ENCODE measurements at places on chromosomes 1 and 21. TPM values are rescaled to one million over a fixed set of nuclear protein-coding genes. Genes with fewer than 3 reads are reported as not detected.

GRCh38 chr1:149844101-149844500 lies 55.3 kb upstream of the BOLA1 start:
- peaks cover 36% of the 10 kb centered on the region for H3K4me1 ChIP-seq
- H3K36me3 ChIP-seq = peaks cover 14% of the 10 kb centered on the region
- peak overlapping the region; percentile 91 for H3K4me3 ChIP-seq
- H3K27me3 ChIP-seq = no peaks in the 10 kb centered on the region
- peak overlapping the region; percentile 90 for H3K27ac ChIP-seq

- peaks cover 14% of the 10 kb centered on the region for H3K4me1 ChIP-seq
- no peaks in the 10 kb centered on the region for H3K36me3 ChIP-seq
- no peaks in the 10 kb centered on the region for H3K27me3 ChIP-seq
- H3K27ac ChIP-seq = peak overlapping the region; percentile 71
These were observed 43.3 kb downstream of the PTPRC start for GRCh38 chr1:198681831-198682759.

The GNG12 gene
- total RNA-seq = 17.9 TPM

GRCh38 chr1:211843018-211843417 lies 12.5 kb upstream of the LPGAT1 start:
- no peak overlapping the region for H3K27ac ChIP-seq
- no peak overlapping the region for H3K4me3 ChIP-seq
- peaks cover 3% of the 10 kb centered on the region for H3K27me3 ChIP-seq
- no peak for DNase-seq

The ASPM gene
- total RNA-seq = 38.6 TPM

The RRP15 gene
- 20.2 TPM for total RNA-seq

The NOTCH2 gene
- total RNA-seq = 142 TPM

DNA sequence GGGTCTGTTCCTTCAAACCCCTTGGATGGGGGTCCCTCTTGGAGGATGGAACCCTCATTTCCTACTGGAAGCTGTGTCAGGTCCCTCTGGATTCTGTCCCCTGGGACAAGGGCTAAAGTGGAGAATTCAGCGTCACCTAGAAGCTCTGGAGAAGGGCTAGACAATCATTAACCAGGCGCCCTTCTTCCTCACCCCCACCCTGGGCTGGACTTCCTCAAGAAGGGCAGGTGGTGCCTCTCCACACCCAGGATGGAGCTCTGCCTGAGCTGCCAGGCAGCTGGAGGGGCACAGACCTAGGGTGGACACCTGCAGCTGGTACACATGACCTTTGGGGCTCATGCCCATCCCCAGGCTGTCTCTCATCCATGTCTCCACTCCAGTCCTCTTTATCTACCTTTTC lies 3.6 kb downstream of the CELF3 start:
- H3K4me3 ChIP-seq = no peak overlapping the region
- DNase-seq = no peak
- no peak overlapping the region for H3K27ac ChIP-seq
- peaks cover 42% of the 10 kb centered on the region for H3K27me3 ChIP-seq
- peaks cover 13% of the 10 kb centered on the region for H3K4me1 ChIP-seq

The SPRR2B gene
- total RNA-seq = not detected

- no peaks in the 10 kb centered on the region for H3K27me3 ChIP-seq
- DNase-seq = no peak
- peaks cover 9% of the 10 kb centered on the region for H3K4me1 ChIP-seq
- peaks cover 4% of the 10 kb centered on the region for H3K36me3 ChIP-seq
- H3K4me3 ChIP-seq = no peak overlapping the region
These were observed 923.2 kb downstream of the LTN1 start for GRCh38 chr21:28069450-28069923.

GRCh38 chr1:119731060-119731459 lies 19.3 kb downstream of the PHGDH start:
- H3K36me3 ChIP-seq = peaks cover 29% of the 10 kb centered on the region
- no peaks in the 10 kb centered on the region for H3K27me3 ChIP-seq
- no peak overlapping the region for H3K4me3 ChIP-seq
- peaks cover 4% of the 10 kb centered on the region for H3K4me1 ChIP-seq
- no peak for DNase-seq

The OBSCN gene
- total RNA-seq = 17.2 TPM

GRCh38 chr1:150141452-150141851 lies 8.3 kb upstream of the PLEKHO1 start:
- H3K27me3 ChIP-seq = no peaks in the 10 kb centered on the region
- H3K4me1 ChIP-seq = peaks cover 4% of the 10 kb centered on the region
- peaks cover 4% of the 10 kb centered on the region for H3K36me3 ChIP-seq
- DNase-seq = no peak
- no peak overlapping the region for H3K27ac ChIP-seq

- H3K27me3 ChIP-seq = no peaks in the 10 kb centered on the region
- no peak overlapping the region for H3K4me3 ChIP-seq
- H3K36me3 ChIP-seq = peaks cover 8% of the 10 kb centered on the region
- H3K4me1 ChIP-seq = peaks cover 18% of the 10 kb centered on the region
- no peak for DNase-seq
These were observed 136.3 kb upstream of the SLC44A3 start for GRCh38 chr1:94683886-94684285.

DNA sequence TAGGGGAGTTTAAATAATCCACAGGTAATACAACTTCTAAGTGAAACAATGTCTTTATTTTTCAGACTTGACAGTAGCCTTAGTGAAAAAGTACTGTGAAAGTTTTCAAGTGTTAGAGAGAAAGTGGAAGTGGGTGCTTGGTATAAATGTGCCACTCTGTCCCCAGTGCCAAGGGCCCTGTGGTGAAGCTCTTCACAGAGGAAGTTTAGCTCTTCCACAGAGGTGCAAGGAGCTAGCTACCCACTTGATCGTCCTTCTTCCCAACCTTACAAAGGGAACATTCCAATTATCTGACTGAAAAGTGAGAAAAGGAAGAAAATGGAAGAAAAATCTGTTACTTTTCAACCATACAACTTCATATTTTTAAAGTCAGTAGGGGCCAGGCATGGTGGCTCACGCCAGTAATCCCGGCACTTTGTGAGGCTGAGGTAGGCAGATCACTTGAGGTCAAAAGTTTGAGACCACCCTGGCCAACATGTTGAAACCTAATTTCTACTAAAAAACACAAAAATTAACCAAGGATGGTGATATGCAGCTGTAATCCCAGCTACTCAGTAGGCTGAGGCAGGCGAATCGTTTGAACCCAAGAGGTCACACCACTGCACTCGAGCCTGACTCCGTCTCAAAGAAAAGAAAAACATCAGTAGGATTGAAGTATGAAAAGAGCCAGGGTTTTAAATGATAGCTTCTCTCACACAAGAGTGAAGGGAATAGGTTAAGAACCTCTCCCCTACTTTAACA lies 41.0 kb upstream of the PTPRC start:
- H3K27me3 ChIP-seq = no peaks in the 10 kb centered on the region
- H3K4me1 ChIP-seq = no peaks in the 10 kb centered on the region
- H3K36me3 ChIP-seq = no peaks in the 10 kb centered on the region
- H3K4me3 ChIP-seq = no peak overlapping the region
- H3K27ac ChIP-seq = no peak overlapping the region

The LCE2C gene
- not detected for total RNA-seq

GRCh38 chr1:180836449-180836848 lies 76.2 kb upstream of the KIAA1614 start:
- H3K4me3 ChIP-seq = no peak overlapping the region
- H3K4me1 ChIP-seq = peaks cover 17% of the 10 kb centered on the region
- H3K27me3 ChIP-seq = no peaks in the 10 kb centered on the region
- H3K27ac ChIP-seq = no peak overlapping the region

DNA sequence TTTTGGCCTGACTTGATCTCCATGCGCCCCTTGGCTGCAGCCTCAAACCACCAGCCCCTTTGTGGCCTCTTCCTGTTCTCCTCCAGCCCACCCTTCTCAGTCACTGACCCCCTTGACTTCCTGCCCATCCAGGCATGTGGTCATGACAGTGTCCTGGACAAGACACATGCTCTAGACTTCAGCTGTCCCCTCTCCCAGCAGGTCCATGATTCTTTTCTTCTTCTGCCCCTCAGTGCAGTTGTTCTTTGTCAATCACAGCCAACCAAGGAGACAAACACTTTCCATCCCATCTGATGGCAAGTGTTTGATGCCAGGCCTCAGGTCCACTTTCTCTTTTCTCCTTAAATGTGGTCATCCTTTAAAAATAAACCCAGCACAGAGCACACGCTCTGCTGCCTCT lies 49.7 kb downstream of the SYT6 start:
- peaks cover 19% of the 10 kb centered on the region for H3K27me3 ChIP-seq
- peaks cover 18% of the 10 kb centered on the region for H3K4me1 ChIP-seq
- no peak overlapping the region for H3K27ac ChIP-seq
- no peaks in the 10 kb centered on the region for H3K36me3 ChIP-seq
- H3K4me3 ChIP-seq = no peak overlapping the region

The ZNF670 gene
- total RNA-seq = 8.5 TPM

GRCh38 chr1:37478890-37479254 lies 4.5 kb downstream of the ZC3H12A start:
- no peak for DNase-seq
- H3K4me1 ChIP-seq = peaks cover 9% of the 10 kb centered on the region
- H3K27ac ChIP-seq = peak overlapping the region; percentile 90
- H3K36me3 ChIP-seq = no peaks in the 10 kb centered on the region

DNA sequence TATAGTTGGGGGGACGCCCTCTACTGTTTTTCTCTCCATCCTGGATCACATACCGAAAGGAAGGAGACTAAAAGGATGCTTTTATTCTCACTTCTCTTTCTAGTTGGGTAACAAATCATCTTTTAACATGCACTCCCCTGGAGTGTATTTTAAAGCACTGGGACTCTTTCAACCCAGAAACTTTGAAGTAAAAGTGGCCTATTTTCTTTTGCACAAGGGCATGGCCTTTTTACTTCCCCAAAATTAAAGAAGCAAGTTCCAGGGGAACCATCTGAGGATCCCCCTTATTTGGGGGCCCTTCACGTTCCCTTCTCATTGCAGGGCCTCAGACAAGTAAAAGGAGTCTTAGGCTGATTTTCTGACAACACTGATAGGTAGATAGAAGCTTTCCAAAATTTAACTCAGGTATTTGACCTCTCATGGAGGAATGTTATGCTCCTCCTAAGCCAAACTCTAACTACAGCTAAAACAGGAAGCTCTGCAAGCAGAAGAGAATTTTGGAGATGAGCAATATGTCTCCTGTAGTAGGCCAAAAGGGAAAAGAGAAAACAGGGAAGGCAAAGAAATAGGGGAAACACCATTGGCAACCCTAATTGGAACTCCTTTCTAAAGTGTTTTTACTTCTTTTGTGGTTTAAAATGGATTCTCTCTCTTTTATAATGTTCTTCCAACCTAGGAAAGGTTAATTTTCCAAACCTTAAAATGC lies 8.9 kb upstream of the CD46 start:
- H3K27me3 ChIP-seq = no peaks in the 10 kb centered on the region
- H3K4me3 ChIP-seq = no peak overlapping the region
- H3K27ac ChIP-seq = no peak overlapping the region
- peaks cover 5% of the 10 kb centered on the region for H3K4me1 ChIP-seq

The S100A14 gene
- total RNA-seq = 266 TPM

- H3K36me3 ChIP-seq = no peaks in the 10 kb centered on the region
- no peaks in the 10 kb centered on the region for H3K27me3 ChIP-seq
- DNase-seq = no peak
- no peak overlapping the region for H3K4me3 ChIP-seq
- H3K27ac ChIP-seq = no peak overlapping the region
These were observed 1873.5 kb downstream of the NCAM2 start for GRCh38 chr21:22871692-22872091.

GRCh38 chr1:19738076-19738475 lies 61.6 kb downstream of the TMCO4 start:
- no peak overlapping the region for H3K4me3 ChIP-seq
- DNase-seq = no peak
- no peak overlapping the region for H3K27ac ChIP-seq

GRCh38 chr1:74197657-74198552 lies at the start of the genes FPGT and LRRIQ3:
Gene FPGT (plus strand): TSS chr1:74198242. CDS start chr1:74198279, 37 bp downstream.
Gene LRRIQ3 (minus strand): TSS chr1:74198176. CDS start chr1:74183684, 14,492 bp downstream.
- no peaks in the 10 kb centered on the region for H3K36me3 ChIP-seq
- peak within 1 kb of the TSS; percentile 95 for H3K27ac ChIP-seq
- peak; percentile 94 for DNase-seq

GRCh38 chr21:23725576-23725975 lies 1881.7 kb downstream of the MRPL39 start:
- no peaks in the 10 kb centered on the region for H3K36me3 ChIP-seq
- H3K27me3 ChIP-seq = no peaks in the 10 kb centered on the region
- no peak overlapping the region for H3K27ac ChIP-seq
- H3K4me1 ChIP-seq = no peaks in the 10 kb centered on the region
- H3K4me3 ChIP-seq = no peak overlapping the region
- no peak for DNase-seq

The TSPAN2 gene
- total RNA-seq = 29.6 TPM

The CSTB gene
- total RNA-seq = 78.2 TPM

The ATP1A4 gene
- 0.27 TPM for total RNA-seq

GRCh38 chr1:171983584-171983983 lies 142.3 kb downstream of the DNM3 start:
- H3K27ac ChIP-seq = no peak overlapping the region
- H3K27me3 ChIP-seq = no peaks in the 10 kb centered on the region
- H3K4me3 ChIP-seq = no peak overlapping the region
- no peaks in the 10 kb centered on the region for H3K36me3 ChIP-seq
- DNase-seq = no peak
- peaks cover under 1% of the 10 kb centered on the region for H3K4me1 ChIP-seq

The ZNF695 gene
- 7.4 TPM for total RNA-seq

The KCND3 gene
- 1.2 TPM for total RNA-seq

GRCh38 chr1:85328713-85329397 lies 52.4 kb upstream of the BCL10 start:
- DNase-seq = no peak
- H3K27me3 ChIP-seq = no peaks in the 10 kb centered on the region
- peak overlapping the region; percentile 26 for H3K27ac ChIP-seq
- no peaks in the 10 kb centered on the region for H3K36me3 ChIP-seq

- H3K27me3 ChIP-seq = no peaks in the 10 kb centered on the region
- H3K36me3 ChIP-seq = peaks cover 31% of the 10 kb centered on the region
- peak overlapping the region; percentile 85 for H3K4me3 ChIP-seq
- DNase-seq = peak; percentile 58
- H3K27ac ChIP-seq = peak overlapping the region; percentile 79
- H3K4me1 ChIP-seq = peaks cover 31% of the 10 kb centered on the region
These were observed 1.5 kb downstream of the LSS start for GRCh38 chr21:46226920-46227599.

DNA sequence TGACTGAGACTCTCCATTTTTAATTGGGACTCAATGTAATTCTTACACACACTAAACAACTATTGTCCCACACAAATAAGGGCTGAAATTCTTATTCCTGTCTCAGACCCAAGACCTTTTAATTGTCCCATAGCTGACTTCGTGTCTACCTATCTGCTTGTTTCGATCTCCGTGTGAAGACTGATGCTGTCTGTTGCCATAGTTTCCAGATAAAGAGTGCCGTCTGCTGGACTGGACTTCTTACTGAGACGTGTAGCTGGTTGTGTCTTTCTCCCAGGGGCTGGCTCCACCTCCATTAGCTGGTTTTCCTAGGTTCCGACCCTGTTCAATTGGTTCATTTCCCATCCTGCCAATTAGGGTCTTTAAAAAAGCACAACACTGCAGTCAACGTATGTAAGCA lies 235.3 kb upstream of the PLXNA2 start:
- no peaks in the 10 kb centered on the region for H3K36me3 ChIP-seq
- peaks cover 29% of the 10 kb centered on the region for H3K4me1 ChIP-seq
- H3K27ac ChIP-seq = no peak overlapping the region
- DNase-seq = no peak
- H3K4me3 ChIP-seq = no peak overlapping the region

The RAP1GAP gene
- 20.3 TPM for total RNA-seq

The RPAP2 gene
- total RNA-seq = 31.9 TPM

The ARHGAP30 gene
- total RNA-seq = 1.3 TPM

- no peak overlapping the region for H3K27ac ChIP-seq
- H3K27me3 ChIP-seq = no peaks in the 10 kb centered on the region
- no peak for DNase-seq
These were observed 2.2 kb upstream of the USP24 start for GRCh38 chr1:55217226-55217986.

Measured in type B pancreatic cell (in vitro differentiated cells).